ENCODE measurements at places on chromosomes 5 and 9.

GRCh38 chr5:95730011-95730700 lies 980 bp upstream of the RHOBTB3 start:
- peaks cover 50% of the 10 kb centered on the region for H3K4me1 ChIP-seq
- no peak for DNase-seq
- peak overlapping the region; percentile 77 for H3K4me3 ChIP-seq
- no peaks in the 10 kb centered on the region for H3K36me3 ChIP-seq
- peaks cover 66% of the 10 kb centered on the region for H3K27me3 ChIP-seq
- H3K27ac ChIP-seq: peak overlapping the region; percentile 59

DNA sequence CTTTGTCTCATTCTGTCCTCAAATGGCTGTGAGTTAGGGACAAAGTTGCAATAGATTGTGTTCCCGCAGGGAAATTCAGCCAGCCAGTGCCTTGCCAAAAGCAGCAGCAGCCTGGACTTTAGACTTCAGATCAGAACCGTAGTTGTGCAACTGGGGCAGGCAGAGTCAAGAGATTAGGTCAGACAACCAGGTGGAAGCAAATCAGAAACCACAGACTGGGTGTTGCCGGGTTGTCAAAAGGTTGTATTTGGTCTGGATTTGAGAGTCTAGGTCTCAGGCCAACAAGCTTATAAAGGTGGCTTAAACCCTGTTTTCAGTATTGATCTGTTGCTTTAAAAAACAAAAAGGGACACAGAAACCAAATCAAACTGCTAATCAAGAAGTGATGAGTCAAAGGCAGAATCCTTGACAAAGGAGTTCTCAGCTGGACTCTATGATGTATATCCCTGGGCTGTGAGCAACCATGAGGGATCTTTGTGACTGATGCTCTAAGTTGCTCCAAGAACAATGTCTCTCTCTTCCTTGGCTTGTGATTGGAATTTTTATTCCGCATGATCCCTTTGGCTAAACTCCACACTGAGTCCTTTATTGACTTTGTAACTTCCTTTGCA lies 20.9 kb downstream of the RFK start:
- no peak for DNase-seq
- no peak overlapping the region for H3K27ac ChIP-seq
- H3K36me3 ChIP-seq: no peaks in the 10 kb centered on the region

DNA sequence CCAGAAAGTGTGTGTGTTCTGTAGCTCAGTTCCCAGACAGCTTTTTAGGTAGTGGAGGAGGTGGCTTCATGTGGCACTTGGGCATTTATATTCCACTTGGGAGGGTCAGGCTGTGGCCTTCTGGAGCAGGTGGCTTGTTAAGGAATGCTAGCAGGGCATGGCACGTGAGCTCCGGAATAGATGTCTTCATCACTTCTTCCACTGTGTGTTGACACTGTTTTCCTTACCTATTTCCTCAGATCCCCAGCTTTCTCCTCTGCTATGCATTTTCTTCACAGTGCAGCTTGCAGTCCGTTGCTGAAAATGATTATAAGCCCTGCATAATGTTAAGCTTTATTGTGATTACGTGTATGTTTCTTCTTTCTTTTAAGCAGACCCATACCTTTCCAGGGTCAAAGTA lies 3.3 kb upstream of the MAML1 start:
- peaks cover 14% of the 10 kb centered on the region for H3K4me1 ChIP-seq
- H3K4me3 ChIP-seq: no peak overlapping the region
- DNase-seq: no peak
- H3K27me3 ChIP-seq: no peaks in the 10 kb centered on the region

DNA sequence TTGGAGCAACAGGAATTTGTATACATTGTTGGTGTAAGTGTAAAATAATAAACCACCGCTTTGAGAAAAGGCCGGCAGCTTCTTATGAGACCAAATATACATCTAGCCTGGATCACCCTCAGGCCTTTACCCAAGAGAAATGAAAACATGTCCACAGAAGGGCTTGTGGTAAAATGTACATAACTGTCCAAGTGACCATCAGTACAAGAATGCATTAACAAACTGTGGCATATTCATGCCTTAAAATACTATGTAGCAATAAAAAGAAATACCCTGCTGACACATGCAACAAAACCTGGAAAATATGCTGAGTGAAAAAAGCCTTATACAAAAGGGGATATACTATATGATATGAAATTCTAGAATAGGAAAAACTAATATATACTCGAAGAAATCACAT lies 311.9 kb upstream of the TRPC7 start:
- no peak overlapping the region for H3K27ac ChIP-seq
- H3K4me3 ChIP-seq: no peak overlapping the region
- H3K27me3 ChIP-seq: no peaks in the 10 kb centered on the region
- peaks cover 31% of the 10 kb centered on the region for H3K36me3 ChIP-seq
- DNase-seq: no peak
- peaks cover 24% of the 10 kb centered on the region for H3K4me1 ChIP-seq
